ENCODE measurements at places on chromosomes 12 and 14.

GRCh38 chr12:1496162-1496900 lies 98.0 kb downstream of the FBXL14 start:
- H3K27ac ChIP-seq: no peak overlapping the region
- H3K27me3 ChIP-seq: no peaks in the 10 kb centered on the region
- H3K36me3 ChIP-seq: no peaks in the 10 kb centered on the region

DNA sequence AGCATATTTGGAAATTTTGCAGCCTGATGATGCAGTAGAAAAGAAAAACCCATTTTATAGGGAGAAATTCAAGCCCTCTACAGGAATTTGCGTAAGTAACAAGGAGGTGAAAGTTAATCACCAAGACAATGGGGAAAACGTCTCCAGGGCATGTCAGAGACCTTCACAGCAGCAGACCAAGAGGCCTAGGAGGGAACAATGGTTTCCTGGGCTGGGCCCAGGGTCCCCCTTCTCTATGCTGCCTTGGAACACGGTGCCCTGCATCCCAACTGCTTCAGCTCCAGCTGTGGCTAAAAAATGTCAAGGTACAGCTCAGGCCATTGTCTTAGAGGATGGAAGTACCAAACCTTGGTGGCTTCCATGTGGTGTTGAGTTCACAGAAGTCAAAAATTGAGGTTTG lies 6.5 kb upstream of the KRT6C start:
- no peaks in the 10 kb centered on the region for H3K36me3 ChIP-seq
- no peak overlapping the region for H3K4me3 ChIP-seq
- H3K4me1 ChIP-seq: no peaks in the 10 kb centered on the region
- peaks cover 23% of the 10 kb centered on the region for H3K27me3 ChIP-seq

DNA sequence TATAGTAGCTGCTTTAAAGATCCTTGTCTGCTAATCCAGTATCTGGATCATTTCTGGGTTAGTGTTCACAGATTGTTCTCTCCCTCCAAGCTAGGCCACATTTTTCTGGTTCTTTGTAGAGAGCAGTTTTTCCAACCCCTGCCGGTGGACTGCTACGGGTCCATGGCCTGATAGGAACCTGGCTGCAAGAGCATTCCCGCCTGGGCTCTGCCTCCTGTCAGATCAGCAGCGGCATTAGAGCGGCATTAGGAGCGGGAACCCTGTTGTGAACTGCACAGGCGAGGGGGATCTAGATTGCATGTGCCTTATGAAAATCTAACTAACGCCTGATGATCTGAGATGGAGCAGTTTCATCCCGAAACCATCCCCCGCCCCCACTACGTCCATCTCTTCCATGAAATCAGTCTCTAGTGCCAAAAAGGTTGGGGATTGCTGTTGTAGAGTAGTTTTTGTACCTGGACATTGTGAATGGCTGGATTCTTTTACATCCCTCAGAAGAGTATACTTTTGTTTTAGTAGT lies 50.4 kb downstream of the MYRFL start:
- peaks cover 6% of the 10 kb centered on the region for H3K4me1 ChIP-seq
- H3K36me3 ChIP-seq: no peaks in the 10 kb centered on the region
- no peak for DNase-seq
- H3K27me3 ChIP-seq: no peaks in the 10 kb centered on the region
- no peak overlapping the region for H3K4me3 ChIP-seq

GRCh38 chr14:64764641-64765520 lies 60.7 kb downstream of the PLEKHG3 start:
- H3K27ac ChIP-seq: no peak overlapping the region
- peaks cover 26% of the 10 kb centered on the region for H3K4me1 ChIP-seq
- H3K4me3 ChIP-seq: no peak overlapping the region
- H3K27me3 ChIP-seq: no peaks in the 10 kb centered on the region

- H3K36me3 ChIP-seq: peaks cover 11% of the 10 kb centered on the region
- H3K4me1 ChIP-seq: no peaks in the 10 kb centered on the region
- no peak overlapping the region for H3K4me3 ChIP-seq
- H3K27ac ChIP-seq: no peak overlapping the region
- no peaks in the 10 kb centered on the region for H3K27me3 ChIP-seq
Measured at GRCh38 chr12:47744005-47744651, 14.6 kb downstream of the RAPGEF3 start.

DNA sequence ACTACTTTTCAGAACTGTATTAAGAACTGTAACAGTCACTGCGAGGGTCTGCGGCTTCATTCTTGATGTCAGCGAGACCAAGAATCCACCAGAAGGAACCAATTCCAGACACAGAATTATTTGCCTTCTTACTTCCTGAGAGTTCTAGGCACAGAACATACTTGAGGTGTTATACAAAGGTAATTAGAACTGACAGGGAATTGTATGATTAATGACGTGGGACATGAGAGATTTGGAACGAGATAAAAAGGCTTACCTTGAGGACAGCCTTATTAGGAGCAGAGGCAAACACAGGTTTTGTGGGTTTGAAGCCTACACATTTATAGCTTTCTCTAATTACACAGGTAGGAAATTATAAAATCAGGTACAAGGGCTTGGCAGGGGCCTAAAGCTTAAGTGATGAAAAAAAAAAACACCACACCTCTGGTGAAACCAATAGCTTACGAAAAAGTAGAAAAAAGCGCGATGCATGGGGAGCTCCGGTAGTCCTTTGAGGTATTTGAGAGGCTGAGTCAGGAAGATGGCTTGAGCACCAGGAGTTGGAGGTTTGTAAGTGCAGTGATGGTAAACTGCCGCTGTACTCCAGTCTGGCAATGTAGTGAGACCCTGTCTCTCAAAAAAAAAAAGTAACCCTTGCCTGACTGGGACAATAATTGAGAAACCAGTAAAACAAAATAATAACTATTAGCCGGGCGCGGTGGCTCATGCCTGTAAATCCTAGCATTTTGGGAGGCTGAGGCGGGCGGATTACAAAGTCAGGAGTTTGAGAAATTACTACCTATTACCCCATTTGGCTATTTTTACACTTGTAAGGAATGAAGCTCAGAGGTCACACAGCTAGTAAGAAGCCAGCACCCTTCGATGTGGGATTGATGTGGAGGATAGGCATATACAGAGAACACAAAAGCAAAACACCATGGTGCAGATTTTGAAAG lies 795 bp upstream of the ACOT2 start:
- H3K4me3 ChIP-seq: peak overlapping the region; percentile 64
- peak overlapping the region; percentile 87 for H3K27ac ChIP-seq
- H3K27me3 ChIP-seq: no peaks in the 10 kb centered on the region
- H3K4me1 ChIP-seq: peaks cover 41% of the 10 kb centered on the region
- H3K36me3 ChIP-seq: no peaks in the 10 kb centered on the region
